Hindlimb muscle (tissue), 1 donor: ENCODE measurements at places on chromosomes 11 and 22. TPM values are rescaled to one million over a fixed set of nuclear protein-coding genes. Genes with fewer than 3 reads are reported as not detected.
A peak's percentile ranks its signal among the peaks of the same experiment; 100 is the strongest.

- DNase-seq = no peak
Observed at GRCh38 chr11:64146036-64146955, 19.6 kb downstream of the MACROD1 start.

- DNase-seq = no peak
Observed at GRCh38 chr22:36384766-36385481, 2.8 kb downstream of the MYH9 start.

DNA sequence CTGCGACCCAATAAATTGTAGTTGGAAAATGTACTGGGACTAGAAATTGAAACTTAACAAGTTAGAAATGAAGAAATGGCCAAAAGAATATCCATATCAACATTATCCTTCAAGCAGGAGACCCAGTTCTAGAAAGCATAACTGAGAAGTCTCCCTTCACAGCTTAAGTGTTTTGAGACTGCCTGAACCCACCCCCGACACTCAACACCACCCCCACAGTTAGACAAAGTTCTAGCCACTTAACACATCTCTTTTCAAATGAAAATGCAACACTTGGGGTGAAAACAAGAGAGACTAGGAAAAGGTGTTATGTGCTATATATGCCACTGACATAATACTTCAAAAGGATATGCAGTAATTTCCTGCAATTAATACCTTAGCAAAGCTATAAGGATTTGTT is 184.5 kb downstream of the SOX6 start:
- no peak for DNase-seq

- DNase-seq = no peak
Observed at GRCh38 chr22:24563246-24563645, 7.4 kb downstream of the SNRPD3 start.

GRCh38 chr22:45638197-45638596 is 33.4 kb upstream of the ATXN10 start:
- DNase-seq = no peak

- no peak for DNase-seq
Observed at GRCh38 chr11:126101930-126102283, 39.2 kb upstream of the CDON start.

GRCh38 chr22:50726643-50727340 is 11.2 kb upstream of the ACR start:
- no peak for DNase-seq

GRCh38 chr22:37752189-37753087 is 55.3 kb upstream of the GCAT start:
- no peak for DNase-seq

DNA sequence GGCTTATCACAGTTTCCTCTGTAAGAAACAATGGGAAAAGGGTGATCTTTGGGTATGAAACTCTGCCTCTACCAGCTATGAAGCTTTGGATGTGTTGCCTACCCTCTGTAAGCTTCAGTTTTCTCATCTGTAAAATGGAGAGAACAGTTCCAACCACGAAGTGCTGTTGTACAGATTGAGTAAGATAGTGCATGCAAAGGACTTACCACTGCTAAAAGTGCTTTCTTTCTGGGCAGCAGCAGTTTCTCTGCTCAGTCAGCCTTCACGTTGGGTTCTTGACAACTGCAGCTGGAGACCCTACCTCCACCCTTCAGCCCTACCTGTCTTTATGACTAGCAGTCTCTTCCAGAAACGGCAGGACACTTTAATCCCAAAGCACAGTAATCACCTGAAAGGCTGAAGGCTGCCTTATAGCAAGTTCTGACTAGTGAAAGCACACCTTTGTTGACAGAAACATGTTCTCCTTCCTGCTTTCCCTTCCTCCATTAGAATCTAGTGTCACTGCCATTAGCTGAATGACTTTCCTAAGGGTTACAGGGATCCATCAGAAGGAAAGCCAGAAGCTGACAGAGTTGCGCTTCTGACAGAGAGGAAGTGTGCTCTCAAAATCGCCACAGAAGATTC is 91.4 kb downstream of the RPL27A start:
- DNase-seq = no peak

DNA sequence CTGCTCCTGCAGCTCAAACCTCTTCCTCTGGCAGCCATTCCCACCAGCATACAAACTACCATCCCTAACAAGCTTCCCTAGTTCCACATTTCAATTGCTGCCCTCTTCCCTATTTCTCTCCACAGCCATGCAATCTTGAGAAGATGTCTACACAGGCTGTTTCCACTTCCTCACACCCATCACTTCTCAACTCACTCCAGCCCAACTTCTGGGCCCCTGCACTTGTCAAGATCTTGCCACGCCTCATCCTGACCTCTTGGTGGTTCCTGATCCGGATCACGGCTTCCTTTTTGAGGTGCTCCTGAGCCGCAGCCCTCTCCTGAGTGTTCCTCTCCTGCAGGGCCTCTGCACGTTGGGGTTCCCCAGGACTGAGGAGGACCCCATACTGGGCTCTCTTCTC is 22.6 kb downstream of the RPL27A start:
- DNase-seq = no peak

DNA sequence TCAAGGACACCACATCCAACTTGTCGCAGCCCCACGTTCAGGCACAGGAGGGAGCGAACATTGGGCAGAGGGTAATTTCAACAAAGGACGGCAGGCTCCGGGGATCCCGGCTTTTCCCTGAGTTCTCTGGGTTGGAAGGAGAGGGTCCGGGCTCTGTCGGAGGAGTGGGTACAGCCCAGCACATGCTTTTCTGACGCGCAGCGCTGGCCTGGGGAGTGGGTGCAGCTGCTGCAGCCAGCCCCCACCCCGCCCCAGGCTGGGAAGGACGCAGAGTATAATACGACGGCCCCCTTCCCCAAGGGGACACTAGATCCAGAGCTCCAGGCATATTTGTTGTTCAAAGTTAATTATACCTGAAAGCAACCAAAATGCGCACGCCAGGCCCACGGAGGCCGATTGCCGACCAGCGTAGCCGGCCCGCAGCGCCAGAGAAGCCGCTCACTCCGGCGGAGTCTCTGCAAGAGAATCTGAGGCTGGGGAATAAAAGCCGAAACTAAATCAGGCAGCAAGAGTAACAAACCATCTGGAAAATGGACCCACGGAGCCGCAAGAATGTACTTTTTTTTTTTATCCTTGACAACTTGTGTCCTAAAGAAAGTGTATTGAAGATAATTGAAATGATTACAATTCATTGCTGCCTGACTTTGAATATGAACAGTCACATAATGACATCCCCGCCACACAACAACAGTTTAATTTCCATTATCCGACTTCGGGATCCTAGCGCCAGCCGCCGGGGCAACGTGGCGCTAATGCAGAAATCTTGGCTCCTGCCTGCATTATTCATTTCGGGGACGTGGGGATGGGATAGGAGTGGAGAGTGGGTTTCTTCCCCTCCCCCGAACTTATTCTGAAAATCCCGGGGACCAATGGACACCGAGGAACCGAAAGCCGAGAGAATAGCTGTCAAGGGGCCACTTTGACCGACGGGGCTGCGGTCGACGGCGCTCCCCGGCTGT is 14.0 kb upstream of the PAX6 start:
- DNase-seq = no peak

DNA sequence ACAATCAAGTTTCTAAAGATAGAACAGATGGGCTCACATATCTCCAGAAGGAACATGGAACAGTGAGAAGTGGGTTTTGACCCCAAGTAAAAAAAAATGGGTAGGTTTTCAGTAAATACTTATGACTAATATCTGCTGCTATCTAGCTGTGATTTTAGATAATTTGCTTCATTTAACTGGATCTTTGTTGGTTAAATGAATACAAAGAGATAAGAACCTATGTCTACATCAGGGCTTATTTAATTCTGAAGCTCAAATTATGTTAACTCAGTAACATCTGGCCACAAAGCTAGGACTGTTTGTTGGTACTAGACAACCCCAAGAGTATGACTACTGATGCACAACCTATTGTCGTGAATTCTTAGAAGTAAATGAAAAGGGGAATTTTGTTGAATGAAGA is 144.4 kb upstream of the SESN3 start:
- DNase-seq = no peak

DNA sequence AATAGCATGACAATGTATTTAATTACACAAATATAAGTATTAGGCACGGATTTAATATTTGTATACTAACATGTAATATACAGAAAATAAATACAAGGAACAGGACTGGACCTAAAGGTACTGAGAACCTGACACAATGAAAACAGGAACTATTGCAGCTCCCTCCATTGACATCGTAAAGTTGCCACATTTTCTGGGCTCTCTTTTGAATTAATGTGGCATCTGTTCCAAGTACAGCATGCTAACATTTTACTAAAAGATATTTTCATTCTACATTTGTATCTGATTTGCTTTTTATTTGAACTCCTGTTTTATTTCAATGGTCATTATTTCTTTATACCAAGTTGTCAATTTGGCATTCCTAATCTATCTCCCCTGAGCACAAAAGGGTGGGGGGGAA is 15.3 kb downstream of the PHF21A start:
- DNase-seq = no peak

- no peak for DNase-seq
Observed at GRCh38 chr11:1930462-1930830, 10.9 kb downstream of the TNNT3 start.

DNA sequence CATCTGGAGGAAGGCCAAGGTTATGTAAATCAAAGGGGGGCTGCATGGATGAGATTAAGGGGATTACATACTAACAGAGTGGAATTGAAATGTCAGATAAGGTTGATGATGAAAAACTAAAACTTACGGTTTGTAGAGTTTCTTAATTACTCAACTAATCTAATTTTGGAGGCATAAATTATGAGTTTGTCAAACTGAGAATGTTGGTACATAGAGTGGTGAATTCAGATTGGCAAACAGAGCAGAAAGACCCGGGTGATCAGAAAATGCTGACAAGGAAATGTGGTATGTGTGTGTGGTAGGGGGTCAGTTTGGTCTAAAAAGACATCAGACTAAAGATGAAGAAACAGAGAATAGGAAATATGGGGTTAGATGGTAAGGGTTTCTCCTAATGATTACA is 11.0 kb downstream of the MS4A6E start:
- DNase-seq = no peak

DNA sequence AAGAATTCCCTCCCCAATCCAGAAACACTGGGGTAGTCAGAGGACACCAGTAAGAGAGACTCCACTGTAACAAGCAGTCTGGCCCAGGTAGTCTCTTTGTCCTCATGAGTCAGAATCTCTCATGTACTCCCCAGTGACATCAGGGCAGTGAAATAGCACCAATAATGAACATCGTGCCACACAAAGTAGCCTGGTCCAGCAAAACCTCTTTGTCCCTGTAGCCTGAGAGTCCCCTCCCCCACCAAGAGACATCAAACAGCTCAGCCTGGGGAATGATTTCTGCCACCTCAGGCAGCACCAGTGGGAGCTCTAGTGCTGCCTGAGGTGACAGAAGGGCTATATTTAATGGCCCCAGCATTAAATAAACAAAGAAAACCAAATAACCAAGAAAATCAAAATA is 88.1 kb downstream of the SBF2 start:
- no peak for DNase-seq

DNA sequence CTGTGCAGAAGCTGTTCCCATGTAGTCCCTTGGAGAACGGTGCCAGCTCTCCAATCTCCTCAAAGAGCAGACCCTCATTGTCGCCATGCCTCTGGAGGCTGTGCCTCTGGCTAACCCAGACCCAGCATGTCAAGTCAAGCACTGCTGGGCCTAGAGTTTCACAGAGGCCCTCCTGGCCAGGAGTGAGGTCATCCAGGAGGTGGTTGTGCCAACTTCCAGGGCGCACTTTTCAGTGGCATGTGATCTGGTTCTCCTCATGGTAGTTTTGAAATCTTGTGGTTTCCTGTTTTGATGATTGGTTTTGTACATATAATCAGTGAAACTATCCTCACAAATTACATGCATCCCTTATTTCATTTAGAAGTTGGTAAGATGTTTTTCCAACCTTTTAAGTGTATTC is 78.9 kb downstream of the PPFIBP2 start:
- DNase-seq = no peak

GRCh38 chr11:75292943-75293342 is 52.4 kb downstream of the TPBGL start:
- no peak for DNase-seq

DNA sequence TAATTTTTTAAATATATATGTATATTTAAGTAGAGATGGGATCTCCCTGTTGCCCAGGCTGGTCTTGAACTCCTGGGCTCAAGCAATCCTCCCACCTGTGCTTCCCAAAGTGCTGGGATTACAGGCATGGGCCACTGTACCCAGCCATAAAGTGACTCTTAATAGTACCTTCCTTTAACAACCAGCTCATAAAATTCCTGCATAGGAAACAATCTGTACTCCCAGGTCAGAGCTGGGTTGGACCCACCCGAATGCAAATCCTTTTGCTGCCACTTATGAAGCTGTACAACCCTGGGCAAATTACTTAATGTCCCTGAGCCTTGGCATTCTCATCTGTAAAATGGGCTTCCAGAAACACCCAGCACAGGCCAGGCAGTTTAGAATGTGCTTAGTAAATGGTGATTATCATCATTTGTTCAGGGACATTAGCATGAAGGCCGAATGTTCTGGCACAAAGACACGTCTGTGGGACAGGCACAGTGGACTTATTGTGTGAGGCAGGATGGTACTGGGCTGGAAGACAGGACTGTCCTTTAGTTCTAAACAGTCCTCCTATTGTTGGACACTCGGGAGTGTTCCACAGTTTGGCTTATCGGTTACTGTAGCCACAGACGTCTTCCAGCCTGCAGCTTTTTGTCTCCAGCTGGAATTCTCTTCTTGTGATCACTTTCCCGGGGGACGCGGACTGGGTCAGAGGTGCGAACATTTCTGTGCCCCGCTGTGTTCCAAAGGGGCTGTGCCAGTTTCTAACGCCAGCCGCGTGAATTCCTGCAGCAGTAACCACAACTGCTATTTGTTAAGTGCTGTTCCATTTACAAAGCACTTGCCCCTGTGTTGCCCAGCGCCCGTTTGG is 6.0 kb downstream of the PDXP start:
- DNase-seq = no peak

GRCh38 chr11:78228467-78228866 is 39.7 kb downstream of the USP35 start:
- peak; percentile 46 for DNase-seq

GRCh38 chr11:95605271-95605940 is 184.2 kb downstream of the FAM76B start:
- DNase-seq = no peak

DNA sequence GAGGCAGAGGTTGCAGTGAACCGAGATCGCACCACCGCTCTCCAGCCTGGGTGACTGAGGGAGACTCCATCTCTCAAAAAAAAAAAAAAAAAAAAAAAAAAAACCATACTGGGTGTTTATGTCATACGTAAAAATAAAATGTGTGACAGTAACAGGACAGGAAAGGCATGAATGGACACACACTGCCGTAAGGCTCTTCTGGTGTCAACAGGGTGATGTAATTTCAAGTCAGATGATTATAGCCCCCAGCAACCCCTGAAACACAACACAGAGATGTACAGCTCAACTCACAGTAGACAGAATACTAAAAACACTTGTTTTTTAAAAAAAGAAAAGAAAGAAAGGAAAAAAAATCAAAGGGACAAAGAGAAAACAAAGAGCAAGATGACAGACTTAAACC is 22.2 kb downstream of the SBF1 start:
- no peak for DNase-seq

Gene FOLH1
- polyA plus RNA-seq = 1.3 TPM

Gene KLHL35
- polyA plus RNA-seq = 6.6 TPM

Gene TMEM45B
- 0.66 TPM for polyA plus RNA-seq

Gene CD6
- polyA plus RNA-seq = 0.40 TPM

Gene SULT4A1
- 3.5 TPM for polyA plus RNA-seq

Gene IGSF22
- polyA plus RNA-seq = 2.9 TPM

Gene TMEM121B
- 4.5 TPM for polyA plus RNA-seq

Gene POTEH
- not detected for polyA plus RNA-seq

Gene ARRB1
- 20.6 TPM for polyA plus RNA-seq

Gene LUZP2
- 0.71 TPM for polyA plus RNA-seq

Gene DEPDC7
- 17.2 TPM for polyA plus RNA-seq

Gene DBX1
- 8.0 TPM for polyA plus RNA-seq

Gene NPAS4
- polyA plus RNA-seq = 0.21 TPM

Gene DERL3
- 1.2 TPM for polyA plus RNA-seq

Gene CCND1
- polyA plus RNA-seq = 66.7 TPM

Gene HEPACAM
- 0.22 TPM for polyA plus RNA-seq

Gene NEFH
- 1.9 TPM for polyA plus RNA-seq
